HEK293T (cell line): ENCODE measurements at places on chromosomes 7 and 10.

- no peak for DNase-seq
Measured at GRCh38 chr10:27390681-27391080, 113.4 kb upstream of the RAB18 start.

GRCh38 chr7:132687981-132688383 lies 111.7 kb upstream of the PLXNA4 start:
- DNase-seq = no peak

DNA sequence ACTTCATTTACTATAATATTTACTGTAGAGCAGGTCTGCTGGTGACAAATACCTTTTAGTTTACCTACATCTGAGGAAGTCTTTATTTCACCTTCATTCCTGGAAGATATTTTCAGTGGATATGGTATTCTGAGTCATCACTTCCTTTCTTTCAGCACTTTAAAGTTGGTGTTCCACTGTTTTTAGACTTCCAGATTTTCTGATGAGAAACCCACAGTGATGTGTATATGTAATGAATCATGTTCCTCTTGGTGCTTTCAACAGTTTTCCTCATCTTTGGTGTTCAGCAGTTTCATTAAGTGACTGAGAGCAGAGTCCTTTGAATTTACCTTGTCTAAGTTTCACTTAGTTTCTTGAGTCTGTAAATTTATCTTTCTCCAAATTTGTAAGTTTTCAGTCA lies 36.4 kb downstream of the COPG2 start:
- no peak for DNase-seq

DNA sequence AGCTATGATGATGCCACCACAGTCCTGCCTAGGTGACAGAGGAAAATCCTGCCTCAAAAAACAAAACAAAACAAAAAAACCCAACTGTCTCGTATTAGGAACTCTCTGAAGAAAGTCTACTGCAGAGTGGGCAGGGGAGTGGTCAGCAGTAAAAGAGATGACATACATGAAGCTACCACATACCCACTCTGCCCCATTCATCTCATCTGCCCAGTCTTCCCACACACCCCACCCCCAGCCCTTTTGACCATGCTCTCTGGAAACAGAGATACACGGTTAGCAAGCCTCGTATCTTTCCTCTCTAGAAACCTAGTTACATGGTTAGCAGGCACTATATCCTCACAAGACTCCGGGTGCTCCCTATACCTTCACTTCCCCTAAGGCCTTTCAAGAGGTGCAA lies 8.3 kb downstream of the SLC37A3 start:
- DNase-seq = no peak

- DNase-seq = no peak
Measured at GRCh38 chr10:95542330-95542729, 18.8 kb downstream of the SORBS1 start.

DNA sequence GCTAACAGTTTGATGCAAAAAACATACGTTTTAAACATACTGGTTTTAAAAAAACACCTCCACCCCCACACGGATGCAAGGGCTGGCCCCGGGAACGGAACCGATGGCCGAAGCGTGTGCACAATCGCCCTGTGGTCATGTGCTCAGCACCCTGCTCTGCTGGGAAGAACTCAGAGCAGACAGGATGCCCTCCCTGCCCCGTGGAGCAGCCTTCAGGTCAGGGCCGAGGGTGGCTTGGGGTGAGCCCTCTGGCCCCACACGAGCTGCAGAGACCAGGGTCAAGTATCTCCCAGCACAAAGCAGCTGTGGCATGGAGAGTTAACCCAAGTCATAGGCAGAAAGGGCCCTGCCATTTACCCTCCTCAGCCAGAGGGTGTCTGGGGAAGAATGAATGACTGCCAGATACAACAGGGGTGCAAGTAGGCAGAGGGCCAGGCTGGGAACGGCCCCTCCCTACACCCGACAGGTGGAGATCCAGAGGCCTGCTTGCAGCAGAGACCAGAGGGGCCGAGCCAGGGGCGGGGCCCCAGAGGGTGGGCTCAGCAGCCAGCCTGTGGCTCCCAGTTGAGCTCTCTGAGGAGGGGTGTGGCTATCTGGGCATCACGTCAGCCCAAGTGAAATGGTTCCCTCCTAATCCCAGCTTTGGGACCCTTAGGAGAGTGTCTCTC lies 56.8 kb downstream of the ZRANB1 start:
- no peak for DNase-seq

DNA sequence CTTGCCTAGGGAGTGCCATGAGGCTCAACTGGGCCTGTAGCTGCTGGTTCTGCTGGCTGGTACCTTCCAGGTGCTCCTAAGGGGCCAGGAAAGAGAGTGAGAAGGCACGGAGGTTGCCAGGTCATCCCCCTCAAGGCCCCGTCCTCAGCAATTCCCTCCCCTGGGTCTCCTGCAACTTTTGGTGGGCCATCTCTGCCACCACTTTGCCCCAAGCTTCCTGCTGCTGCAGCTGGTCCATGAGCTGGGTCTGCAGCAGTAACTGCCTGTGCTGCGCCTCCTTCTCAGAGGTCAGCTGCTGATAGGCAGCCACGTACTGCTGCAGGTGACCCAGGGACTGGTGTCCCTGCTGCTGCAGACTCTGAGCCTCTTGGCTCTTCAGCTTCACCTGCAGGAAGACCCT lies 17.3 kb upstream of the MTPAP start:
- no peak for DNase-seq

- no peak for DNase-seq
Measured at GRCh38 chr7:27102581-27103442, at the start of gene HOXA2. HOXA2 (minus strand) TSS chr7:27102683; CDS start chr7:27102500, 183 bp downstream.

DNA sequence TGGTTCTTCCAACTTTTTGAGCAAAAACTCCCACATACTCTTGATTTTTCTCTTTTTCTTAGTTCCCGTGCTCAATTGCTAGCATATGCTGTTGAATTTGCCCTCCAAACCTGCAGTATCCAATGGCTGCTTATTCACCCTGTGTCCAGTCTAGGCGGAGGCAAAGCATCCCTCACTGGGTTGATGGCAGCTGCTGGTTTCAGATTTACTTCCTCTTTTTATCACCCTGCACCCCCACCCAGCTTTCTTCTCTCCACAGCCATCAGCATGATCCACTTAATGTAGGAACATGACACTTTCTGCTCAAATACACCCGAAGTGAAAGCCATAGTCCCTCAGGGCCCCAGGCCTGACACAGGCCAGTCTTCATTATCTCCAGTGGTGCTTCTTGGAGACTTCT lies 87.6 kb upstream of the ADARB2 start:
- no peak for DNase-seq

DNA sequence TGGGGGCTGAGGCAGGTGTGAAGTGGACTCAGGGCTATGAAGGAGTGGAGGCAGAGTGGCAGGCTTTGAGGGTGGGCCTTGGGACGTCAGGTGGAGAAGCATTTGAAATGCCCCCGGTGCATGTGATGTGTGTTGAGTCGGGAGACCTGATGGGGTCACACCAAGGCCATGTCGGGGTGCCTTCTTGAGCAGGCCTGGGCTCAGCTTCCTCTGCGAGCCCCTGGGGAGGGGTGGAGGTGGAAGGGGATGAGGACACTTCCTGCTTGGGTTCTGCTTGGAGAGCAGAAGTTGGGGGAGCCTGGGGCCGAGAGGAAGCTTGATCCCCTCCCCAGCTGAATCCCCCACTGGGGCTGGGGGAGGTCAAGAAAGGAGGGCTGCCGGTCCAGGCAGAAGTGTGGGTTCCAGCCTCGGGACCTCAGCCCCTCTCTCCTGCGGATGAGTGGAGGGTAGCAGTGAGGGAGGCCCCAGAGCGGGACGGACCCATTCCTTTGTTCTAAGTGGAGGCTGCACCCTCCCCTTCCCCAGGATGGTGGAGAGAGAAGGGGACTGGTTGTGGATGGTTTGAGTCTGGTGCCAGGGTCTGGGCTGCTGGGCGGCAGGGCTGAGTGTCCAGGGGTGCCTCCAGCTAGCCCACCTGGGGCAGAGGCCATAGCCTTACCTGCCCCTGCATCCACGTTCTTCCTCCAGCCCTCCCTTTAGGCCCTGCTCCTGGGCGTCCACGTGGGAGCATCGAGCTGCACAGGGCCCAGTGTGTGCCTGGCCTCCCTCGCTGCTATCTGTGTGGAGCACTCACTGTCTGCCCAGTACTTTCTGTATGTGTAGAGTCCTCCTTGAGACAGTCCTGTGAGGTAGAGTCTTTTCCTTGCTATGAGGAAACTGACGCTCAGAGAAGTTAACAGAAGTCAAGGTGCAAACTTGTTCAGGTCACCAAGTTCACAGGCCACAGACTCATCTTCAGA lies 36.7 kb downstream of the PRF1 start:
- DNase-seq = no peak

- no peak for DNase-seq
Measured at GRCh38 chr10:43749940-43750552, 101.4 kb upstream of the ZNF32 start.

GRCh38 chr7:158369290-158369689 lies 218.3 kb downstream of the PTPRN2 start:
- DNase-seq = no peak

DNA sequence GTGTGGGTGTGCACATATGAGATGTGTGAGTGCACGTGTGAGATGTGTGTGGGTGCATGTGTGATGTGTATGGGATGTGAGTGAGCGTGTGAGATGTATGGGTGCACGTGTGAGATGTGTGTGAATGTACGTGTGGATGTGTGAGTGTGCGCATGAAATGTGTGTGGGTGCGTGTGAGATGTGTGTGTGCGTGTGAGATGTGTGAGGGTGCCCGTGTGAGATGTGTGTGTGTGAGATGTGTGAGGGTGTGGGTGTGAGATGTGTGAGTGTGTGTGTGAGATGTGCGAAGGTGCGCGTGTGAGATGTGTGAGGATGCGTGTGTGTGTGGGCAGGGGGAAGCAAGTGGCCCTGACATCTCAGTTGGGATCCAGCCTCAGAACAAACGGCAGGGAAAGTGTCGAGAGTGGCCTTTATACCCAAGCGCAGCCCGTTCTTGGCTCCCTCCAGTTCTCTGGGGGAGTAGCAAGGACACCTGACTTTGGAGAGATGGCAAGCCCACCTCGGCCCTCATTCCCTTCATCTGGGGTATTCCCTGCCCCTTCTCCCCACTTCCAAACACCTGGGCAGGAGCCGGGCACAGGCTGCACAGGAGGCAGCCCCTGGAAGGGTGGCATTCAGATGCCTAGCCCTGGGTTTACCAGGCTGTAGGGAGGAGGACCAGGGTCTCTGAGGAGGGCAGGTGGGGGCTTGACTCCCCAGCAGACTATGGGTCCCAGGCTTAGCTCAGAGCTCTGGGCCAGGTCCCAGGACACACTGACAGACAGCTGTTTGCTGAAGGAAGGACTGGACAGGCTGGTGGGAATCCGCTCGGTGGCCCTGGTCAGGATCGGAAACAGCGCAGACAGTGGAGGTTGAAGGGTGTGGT lies 31.6 kb downstream of the PPIF start:
- DNase-seq = no peak

DNA sequence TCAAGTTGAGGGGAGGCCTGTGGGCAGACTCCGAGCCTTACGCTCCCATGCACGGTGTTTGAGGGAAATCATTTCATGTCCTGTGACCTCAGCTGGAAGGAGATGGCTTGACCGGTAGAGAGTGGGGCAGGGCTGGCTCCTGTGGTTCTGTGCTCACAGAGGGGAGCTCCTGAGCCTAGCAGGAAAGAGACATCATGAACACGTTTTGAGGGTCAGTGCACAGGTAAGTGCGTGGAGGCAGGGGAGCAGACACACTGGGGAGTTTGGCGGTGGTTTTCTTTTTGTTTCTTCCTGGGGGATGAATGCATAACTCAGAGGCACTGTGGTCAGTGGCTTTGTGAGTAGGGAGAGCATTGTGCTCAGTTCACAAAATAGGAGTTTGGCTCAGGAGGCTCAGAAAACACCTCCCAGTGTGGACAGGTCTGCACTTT lies 22.5 kb downstream of the ADCY1 start:
- no peak for DNase-seq

DNA sequence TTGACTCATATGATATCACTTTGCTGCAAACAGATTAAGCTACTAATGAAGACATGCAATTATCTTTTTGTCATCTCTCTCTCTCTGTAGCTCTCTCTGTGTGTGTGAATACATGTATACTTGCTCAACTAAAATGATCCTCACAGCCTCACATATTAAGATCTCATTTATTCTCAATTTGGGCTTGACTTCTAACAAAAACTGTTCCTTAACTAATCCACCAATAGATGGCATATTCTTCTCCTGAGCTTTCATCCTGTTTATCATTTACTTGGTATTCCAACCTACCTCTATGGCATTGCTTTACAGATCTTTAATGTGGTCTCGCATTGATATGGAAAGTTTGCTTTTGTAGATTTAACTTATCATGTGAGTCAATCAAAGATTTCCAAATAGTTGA lies 540.4 kb downstream of the CNTNAP2 start:
- no peak for DNase-seq

DNA sequence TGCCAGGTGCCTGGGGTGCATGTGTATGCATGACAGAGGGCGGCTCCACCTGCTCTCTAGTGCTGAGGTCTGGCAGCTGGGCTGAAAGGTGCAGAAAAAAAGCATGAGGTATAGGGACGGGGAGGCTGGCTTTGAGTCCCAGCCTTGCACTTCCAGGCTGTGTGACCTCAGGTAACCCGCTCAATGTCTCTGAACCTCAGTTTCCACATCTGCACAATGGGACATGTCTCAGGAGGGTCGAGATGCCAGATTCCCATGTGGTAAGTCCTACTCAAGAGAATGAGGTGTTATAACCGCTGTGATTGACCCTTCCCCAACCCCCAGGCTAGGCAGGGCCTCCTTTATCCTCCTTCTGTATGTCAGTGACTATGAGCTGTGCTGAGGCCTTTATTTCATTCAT lies 48.8 kb downstream of the ARHGAP22 start:
- no peak for DNase-seq

GRCh38 chr7:64878684-64879083 lies 24.4 kb upstream of the ZNF273 start:
- DNase-seq = no peak

DNA sequence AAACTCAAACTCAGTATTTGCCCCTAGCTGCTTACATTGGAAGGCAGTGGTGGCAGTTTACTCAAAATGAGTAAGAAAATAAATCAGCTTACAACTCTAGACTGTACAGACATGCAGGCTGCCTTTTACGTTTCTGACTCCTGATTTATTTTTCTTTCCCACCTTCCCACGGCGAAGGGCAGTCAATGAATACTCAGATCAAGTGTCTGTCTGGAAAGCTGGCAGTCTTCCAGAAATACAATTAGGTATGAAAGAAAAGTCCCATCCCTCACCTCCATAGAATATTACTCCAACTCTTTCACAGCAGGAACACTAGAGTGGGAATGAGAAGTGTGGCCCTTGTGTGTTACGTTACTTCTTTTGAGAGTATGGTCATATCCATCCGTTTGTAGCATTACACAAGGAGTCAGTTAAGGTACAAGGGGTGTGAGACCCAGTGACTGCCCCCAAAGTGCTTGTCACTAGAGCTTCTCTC lies 1.3 kb upstream of the PAPSS2 start:
- DNase-seq = peak; percentile 32

DNA sequence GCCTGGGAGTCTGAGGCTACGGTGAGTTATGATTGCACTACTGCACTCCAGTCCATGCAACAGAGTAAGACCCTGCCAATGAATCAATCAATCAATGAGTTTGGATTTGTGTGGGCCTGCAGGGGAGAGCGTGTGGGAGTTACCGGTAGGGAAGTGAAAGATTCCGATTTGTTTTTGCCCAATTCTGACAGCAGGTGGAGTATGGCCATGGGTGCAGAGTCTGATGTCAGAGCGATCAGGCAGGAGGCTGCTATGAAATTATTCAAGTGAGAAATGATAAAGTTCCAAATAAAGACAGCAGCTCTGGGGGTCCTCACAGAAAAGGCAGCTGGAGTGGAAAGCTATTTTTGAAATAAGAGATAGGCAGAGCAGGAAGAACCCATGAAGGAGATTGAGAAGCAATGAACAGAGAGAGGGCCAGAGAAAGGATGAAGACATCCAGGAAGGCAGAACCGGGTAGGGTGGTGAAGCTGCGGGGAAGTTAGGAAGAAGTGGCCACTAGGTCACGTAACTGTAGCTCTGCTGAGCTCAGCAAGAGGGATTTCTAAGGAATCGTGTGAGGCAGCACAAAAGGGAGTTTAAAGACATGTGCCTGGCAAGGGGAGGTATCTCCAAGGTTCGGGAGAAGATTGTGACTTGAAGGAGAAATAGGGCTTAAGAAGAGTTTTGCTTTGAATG lies 93.7 kb upstream of the NMT2 start:
- peak; percentile 29 for DNase-seq
